ENCODE measurements at places on chromosomes 1 and 21. TPM values are rescaled to one million over a fixed set of nuclear protein-coding genes. Genes with fewer than 3 reads are reported as not detected.
A peak's percentile ranks its signal among the peaks of the same experiment; 100 is the strongest.

WLS gene
- total RNA-seq, result not detected

GRCh38 chr1:78079580-78079979 lies 33.8 kb downstream of the GIPC2 start:
- H3K36me3 ChIP-seq, result no peaks in the 10 kb centered on the region
- H3K27ac ChIP-seq, result no peak overlapping the region
- H3K4me1 ChIP-seq, result peaks cover 18% of the 10 kb centered on the region
- H3K27me3 ChIP-seq, result no peaks in the 10 kb centered on the region
- no peak for DNase-seq

- peaks cover 10% of the 10 kb centered on the region for H3K36me3 ChIP-seq
- peak; percentile 76 for DNase-seq
- no peak overlapping the region for H3K4me3 ChIP-seq
- H3K4me1 ChIP-seq, result peaks cover 35% of the 10 kb centered on the region
- H3K27me3 ChIP-seq, result no peaks in the 10 kb centered on the region
These were observed 2.8 kb upstream of the C1orf162 start for GRCh38 chr1:111471012-111471411.

GRCh38 chr1:212930986-212931678 lies 19.2 kb upstream of the VASH2 start:
- H3K4me1 ChIP-seq, result no peaks in the 10 kb centered on the region
- no peak overlapping the region for H3K4me3 ChIP-seq
- H3K27me3 ChIP-seq, result no peaks in the 10 kb centered on the region
- DNase-seq, result no peak

DNA sequence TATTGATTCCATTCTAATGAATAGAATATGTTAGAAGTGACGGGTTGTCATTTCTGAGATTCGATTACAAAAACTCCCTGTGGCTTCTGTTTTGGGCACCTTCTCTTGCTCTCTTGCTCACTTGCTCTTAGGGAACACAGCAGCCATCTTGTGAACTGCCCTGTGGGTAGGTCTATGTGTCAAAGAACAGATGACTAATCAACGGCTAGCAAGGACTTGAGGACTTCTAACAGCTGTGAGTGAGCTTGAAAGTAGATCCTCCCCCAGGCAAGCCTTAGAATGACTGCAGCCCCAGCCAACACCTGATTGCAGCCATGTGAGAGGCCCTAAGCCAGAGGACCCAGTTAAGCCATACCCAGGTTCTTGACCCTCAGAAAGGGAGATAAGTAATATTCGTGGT lies 49.3 kb downstream of the AZIN2 start:
- peaks cover 46% of the 10 kb centered on the region for H3K4me1 ChIP-seq
- peak; percentile 60 for DNase-seq
- no peak overlapping the region for H3K4me3 ChIP-seq
- H3K36me3 ChIP-seq, result peaks cover 12% of the 10 kb centered on the region

Data from activated CD4-positive, alpha-beta T cell treated with anti-CD3 and anti-CD28 coated beads for 36 hours (primary cell).